Activated gamma-delta T cell treated with Interleukin-2 at 50 U/mL for 16 hours (primary cell): ENCODE measurements at places on chromosomes 4 and X.
A peak's percentile ranks its signal among the peaks of the same experiment; 100 is the strongest.

DNA sequence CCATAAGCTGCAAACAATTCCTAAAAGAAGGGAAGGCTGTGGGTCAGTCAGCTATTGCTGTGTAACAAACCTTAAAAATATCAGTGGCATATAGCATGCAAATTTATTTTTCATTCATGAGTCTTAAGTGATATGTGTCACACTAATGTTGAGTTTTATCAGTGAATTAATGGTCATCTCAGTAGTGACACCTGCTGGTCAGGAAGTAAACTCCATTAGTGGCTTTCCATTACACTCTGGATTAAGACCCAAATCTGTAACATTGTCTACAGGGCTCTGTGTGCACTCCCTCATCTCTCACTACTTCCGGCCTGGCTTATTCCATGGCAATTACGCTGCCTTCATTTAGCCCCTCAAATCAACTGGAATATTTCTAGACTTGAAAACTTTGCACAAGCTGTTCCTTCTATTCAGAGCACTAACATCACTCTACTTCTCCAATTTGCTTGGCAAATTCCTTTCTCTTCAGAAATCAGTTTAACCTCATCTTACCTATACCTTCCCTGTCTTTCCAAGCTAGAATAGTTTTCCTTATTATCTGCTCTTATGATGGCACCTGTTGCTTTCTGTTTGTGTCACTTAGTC is 217.3 kb upstream of the TAPT1 start:
- DNase-seq, result no peak

- no peak for DNase-seq
Observed at GRCh38 chr4:183919141-183919540, 14.0 kb downstream of the STOX2 start.

GRCh38 chrX:39724544-39724943 is 373.2 kb downstream of the BCOR start:
- DNase-seq, result no peak

DNA sequence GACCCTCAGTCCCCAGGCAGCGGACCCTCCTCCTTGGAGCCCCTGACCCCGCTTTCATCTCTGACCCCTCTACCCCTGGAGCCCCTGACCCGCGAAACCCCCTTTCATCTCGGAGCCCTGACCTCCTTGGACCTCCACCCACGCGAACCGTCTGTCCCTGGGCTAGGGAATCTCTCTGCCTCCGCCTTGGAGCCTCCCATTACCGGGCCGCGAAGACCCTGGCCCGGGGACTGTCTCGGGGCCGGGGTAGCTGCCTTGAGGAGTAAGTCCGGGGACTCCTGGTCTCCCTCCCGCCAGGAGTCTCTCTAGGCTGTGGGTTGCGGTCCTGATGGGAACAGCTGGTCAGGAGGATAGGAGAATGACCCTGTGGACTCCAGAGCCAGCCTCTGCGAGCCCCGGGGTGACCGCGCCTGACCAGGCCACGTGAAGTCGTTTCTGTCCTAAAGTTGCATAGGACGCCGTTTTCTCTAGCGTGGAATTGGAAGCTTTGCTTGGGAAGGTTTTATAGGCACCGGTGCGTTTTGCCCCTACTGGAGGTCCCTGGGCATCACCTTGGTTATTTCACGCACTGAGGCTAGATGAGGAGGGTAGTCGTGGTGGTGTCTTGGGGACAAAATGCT is 824 bp downstream of the TBC1D14 start:
- DNase-seq, result no peak

DNA sequence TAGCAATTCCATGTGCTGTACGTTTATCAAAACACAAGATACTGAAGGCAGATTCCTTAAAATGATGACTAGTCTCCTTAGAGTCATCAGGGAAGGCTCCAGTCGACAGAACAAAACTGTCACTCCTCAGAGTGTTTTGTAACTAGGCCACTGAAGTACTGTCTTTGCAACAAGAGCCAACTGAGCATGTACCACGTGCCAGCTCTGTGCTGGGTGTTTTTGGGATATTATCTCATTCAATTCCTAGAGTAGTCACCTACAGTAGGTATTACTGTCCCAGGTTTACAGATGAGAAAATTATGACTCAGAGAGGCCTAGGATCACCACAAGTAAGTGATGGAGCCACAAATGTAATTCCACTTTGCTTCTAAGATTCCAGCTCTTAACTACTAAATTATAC is 18.3 kb upstream of the NUP54 start:
- DNase-seq, result no peak

DNA sequence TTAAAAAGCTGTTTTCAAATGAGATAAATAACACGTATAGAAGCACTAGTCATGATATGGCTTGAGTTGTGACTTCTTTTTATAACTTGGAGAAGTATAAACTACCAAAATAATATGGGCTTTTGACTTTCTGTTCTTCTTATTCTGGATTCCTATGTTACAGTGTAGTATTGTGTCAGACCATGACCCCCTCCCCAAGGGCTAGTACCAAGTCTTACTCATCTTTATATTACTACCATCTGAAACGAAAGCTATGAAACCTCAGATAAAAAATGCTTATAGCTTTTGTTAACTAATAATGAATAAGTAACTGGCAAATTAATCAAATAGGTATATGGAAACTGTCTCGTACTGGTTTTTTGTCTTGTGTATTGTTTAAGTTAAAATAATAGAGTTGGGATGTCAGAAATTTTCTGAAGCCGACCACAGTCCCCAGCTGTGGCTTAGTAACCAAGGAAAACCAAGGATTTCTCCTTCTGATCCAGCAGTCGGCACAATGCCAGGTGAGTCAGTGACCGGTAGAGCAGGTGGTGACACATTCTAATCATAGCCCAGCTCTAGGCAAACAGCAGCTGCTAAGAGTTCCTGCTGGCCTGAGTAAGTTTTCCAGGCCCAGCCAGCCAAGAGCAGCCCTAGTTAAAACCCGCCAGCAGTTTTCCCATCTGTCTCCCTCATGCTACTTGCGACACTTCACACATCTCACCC is 163.3 kb upstream of the PRDX4 start:
- DNase-seq, result no peak

GRCh38 chr4:123919576-123920098 is 523.0 kb downstream of the SPRY1 start:
- DNase-seq, result no peak

DNA sequence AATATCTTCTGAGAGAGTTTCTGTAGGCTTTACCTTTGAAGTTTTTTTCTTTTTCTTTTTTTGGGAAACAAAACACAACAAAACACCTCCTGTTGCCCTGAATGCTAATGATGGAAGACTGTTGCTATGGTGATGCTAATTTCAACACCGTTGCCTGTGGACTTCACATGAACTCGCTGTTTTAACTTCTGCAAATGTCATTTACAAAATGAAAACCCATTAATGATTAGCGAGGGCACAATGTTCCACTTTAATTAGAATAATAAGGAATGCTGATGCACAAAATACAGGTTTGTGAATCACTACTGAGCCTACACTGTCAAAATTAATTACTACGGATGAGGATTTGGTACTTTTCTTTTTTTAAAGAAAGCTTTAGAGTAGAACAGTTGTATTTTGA is 227.1 kb upstream of the FTHL17 start:
- DNase-seq, result no peak

GRCh38 chr4:69896530-69897116 is 34.2 kb upstream of the CSN1S1 start:
- DNase-seq, result no peak

DNA sequence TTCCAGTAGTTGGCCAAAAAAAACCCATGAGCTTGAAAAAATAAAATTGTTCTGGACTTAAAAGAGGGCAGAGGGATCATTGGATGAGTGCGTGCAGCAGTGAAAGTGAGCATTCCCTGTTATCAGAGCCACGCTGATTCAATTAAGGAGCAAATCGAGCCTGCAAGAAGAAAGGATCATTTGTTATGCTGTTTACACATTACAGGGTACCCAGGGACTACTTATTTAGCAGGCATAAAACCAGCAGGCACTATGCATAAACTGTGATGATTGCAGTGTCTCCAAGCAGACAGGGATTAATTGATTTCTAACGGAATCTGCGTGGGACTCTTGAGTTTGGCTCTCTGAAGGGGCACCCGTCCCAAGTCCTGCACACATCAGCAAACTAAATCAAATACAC is 83.5 kb downstream of the SHOX start:
- no peak for DNase-seq

DNA sequence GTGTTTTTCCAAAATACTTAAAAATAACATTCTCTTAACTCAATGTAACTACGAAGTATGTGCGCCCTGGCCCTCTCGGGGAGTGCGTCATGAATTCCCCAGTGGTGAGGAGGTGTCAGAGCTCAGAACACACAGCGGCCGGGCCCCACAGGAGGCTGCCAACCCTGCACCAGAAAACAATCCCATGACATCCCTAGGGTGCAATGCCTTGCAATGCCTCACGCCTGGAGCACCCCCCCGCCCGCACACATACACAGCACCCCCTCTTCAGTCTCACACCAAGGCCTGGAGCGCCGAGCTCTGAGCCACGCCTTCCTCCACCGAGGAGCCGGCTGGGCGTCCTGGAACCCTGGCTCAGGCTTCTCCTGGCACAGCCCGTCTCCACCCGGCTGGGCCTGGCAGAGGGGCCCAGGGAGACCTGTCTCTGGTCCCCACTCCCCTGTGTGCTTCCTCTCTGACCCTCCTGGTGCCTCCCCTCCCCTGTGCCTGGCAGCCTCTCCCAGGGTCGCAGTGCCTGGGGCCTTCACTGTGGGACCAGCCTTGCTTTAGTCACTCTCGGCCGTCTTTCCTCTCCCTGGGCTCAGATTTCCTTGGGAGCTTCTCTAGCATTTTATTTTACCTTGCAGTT is 108.2 kb upstream of the ADRA2C start:
- no peak for DNase-seq

DNA sequence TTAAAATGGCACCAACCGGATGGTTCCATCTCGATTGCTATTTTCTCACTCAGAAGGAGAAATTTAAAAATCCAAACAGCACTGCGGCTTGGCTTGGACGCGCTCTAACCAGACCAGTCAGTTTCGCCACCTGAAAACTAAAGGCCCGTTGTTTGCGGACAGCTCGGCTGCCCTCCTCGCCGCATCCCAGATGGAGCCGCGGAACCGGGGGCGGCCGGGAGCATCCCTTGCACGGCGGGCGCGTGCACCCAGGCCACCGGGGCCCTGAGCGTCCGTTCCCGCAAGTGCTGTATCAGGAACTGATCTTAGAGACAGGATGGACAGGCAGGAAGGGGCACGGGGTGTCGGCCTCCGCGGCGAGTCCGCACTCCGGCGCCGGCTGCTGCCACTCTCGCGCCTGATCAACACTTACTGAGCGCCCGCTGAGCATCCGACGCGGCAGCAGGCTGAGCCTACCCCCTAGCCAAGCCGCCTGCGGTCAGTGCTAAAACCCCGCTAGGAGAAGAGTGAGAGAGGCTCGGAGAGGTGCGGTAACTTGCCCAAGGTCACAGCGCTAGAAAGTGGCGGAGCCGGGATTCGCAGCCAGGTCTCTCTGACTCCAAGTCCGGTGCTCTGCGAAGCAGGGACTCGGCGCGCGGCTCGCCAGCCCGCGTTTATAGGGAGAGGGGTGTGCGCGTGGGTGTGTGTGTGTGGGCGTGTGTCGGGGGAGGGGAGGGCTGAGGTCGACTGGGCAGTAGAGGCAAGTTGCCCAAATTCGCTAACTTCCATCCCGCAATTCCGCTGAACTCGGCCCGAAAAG is at the start of gene CITED1:
Gene CITED1 (minus strand): TSS at position 629 of the 799 bp plus-strand sequence. CDS start 3,045 bp downstream, outside the sequence.
- DNase-seq, result no peak

DNA sequence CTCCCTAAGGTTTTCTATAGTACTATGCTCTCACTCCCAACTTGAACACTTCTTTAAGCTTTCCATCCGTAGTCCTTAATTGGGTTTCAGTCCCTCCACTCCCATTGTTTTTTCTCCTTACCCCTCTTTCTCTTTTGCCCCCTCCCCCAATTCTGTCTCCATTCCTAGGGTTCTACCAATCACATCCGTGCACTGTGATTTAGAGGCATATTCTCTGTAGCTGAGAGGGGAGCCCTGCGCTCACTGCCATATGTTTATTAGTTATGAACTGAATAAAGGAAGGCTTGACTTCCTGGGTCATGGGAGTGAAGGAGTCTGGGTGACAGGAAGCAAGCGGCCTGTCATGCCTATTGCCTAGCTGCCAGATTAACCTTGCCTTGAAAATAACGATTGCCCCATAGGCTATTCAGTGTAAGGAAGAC is 471 bp downstream of the MCTS1 start:
- DNase-seq, result peak; percentile 10

DNA sequence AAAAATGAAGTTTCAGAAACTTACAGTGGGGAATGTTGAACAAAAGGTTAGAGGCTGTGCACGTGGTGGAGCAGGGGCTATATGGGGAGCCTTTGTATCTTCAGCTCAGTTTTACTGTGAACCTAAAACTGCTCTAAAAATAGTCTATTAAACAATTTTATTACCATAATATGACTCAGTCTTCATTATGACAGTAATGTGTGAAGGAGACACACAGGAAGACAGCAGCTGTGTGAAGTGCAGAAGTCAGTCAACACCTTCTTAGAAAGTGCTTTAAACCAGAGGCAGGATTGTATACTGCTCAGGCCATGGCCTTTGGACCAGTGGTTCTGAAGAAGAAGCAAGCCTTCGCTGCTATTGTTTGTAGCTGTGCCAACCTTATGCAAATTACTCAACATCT is 89.7 kb downstream of the ARHGAP10 start:
- no peak for DNase-seq

- no peak for DNase-seq
Observed at GRCh38 chr4:111849746-111850284, 295.4 kb upstream of the FAM241A start.

GRCh38 chr4:96056346-96056934 is 216.5 kb downstream of the PDHA2 start:
- no peak for DNase-seq

DNA sequence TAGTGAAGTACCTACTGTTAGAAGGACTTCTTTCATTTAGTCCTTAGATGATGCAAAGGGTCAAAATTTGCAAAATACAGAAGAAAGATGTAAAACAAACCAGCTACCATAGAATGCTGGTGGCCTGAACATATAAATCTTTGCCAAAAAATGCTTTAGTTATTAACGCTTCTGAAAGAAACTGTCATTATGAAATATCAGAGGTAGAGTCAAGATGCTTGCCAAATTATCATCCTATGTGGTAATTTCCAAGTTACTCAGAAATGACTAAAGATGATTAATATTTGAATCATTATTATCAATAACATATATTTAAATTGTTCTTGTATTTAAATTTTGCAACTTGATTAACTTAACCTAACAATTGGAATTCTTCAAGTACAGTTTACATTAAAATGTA is 588.4 kb upstream of the FAM241A start:
- no peak for DNase-seq

- no peak for DNase-seq
Observed at GRCh38 chrX:48045410-48046311, 25.8 kb downstream of the ZNF630 start.
